Left lobe of liver (tissue), 2 donors: ENCODE measurements at places on chromosomes 12 and 14.

DNA sequence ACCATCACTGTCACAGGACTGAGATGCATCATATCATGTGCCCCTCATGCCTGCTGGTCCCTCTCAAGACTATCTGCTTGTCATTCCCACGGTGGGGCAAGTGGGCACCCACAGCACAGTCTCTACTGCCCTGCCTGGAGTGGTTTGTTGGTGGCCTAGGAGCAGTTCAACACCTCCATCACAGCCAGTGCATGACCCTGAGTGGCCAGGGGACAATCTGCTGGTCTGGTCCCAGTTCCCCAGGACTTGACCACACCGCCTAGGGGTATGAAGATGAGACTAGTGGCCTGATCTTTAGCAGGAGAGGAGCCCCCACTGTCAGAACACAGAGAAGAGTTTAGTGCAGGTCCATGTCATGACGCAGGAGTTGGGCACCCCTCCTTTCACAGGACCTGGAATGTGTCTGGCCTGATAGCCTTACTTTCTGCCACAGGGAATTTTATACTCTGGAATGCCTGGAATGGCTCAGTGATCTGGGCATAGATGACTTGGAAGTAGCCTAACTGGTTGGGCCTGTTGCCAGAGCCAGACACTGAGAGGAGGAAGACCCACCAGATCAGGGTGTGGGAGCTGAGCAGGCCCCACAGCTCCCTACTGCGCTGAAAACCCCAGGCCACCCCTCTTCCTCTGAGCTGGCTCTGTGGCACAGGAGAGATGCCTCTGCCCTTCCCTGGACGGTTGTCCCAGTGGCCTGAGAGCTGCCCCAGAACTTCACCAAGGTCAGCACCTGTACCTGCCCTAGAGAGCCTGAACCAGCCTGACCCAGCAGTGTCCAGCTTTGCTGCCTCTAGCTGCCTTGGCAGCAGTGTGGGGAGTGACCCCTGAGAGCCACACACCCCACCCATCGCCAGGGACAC, 83.3 kb downstream of the PUS7L start:
- no peak for DNase-seq

DNA sequence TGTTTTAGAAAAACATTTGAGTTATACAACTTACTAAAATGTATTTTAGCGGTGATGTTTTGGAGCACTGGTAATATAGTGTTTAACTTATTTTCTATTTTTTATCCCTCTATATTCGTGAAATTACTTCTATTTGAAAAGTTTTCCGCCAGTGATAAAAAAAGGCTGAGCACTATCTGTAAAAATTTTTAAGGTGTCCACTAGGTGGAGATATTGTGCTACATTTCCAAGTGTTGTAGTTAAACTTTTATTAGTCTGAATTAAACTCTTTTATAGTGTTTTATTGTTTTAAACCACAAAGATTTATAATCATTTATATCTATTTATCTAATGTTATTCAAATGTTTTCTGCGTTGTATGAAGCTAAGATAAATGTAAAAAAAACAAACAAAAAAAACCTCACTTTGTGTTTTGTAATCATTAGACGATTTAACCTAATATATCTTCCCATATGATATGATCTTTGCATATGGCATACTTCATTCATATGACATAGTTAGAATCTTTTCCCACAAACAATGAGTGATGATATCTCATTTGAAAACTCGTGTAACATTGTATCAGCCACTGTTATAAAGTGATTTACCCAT, 11.8 kb downstream of the ALG10B start:
- DNase-seq, result no peak

- DNase-seq, result no peak
Measured at GRCh38 chr12:124734224-124734788, 129.4 kb downstream of the SCARB1 start.

- DNase-seq, result no peak
Measured at GRCh38 chr14:32014057-32014456, 63.0 kb upstream of the ARHGAP5 start.

DNA sequence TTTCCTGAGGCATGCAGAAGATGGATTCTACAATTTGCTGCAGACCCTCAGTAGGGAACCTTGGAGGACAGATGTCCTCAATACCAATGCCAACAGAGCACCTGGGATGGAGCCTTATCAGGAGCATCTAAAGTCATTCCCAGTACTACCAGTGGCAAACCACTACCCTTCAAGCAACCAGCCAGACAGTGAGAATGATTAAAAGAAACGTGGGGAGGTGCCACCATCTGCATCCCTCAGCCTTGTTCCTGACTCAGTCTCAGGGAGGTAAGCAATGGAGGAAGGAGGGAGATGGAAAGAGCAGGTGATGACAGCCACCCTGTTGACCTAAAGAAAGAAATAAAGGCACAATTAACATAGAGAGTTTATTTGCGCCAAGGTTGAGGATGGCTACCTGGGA, 175.2 kb upstream of the GRIN2B start:
- no peak for DNase-seq

GRCh38 chr14:52954346-52955214, 3.7 kb upstream of the FERMT2 start:
- DNase-seq, result no peak

- peak; percentile 97 for DNase-seq
Measured at GRCh38 chr12:12716793-12717585, at the start of gene CDKN1B. Gene CDKN1B, plus strand, starts transcription at chr12:12717368. Its CDS starts 472 bp downstream, at chr12:12717840.

GRCh38 chr14:82642425-82642824, 1108.8 kb upstream of the SEL1L start:
- DNase-seq, result no peak

DNA sequence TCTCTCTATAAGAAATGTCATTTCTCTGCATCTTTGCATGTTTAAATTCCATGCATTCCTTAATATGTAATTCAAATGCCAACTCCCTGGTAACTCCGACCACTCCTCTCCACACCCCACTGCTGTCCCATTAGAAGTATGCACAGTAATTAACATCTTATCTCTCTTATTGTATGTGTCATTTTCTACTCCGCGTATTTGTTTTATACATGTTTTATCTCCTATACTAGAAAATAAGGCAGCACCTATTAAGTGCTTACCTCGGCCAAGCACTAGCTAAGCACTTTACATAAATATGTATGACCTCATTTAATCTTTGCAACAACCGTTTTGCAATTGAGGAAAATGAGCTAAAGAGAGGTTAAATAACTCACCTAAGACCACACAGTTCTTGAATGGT, 469.8 kb downstream of the BCAT1 start:
- no peak for DNase-seq

DNA sequence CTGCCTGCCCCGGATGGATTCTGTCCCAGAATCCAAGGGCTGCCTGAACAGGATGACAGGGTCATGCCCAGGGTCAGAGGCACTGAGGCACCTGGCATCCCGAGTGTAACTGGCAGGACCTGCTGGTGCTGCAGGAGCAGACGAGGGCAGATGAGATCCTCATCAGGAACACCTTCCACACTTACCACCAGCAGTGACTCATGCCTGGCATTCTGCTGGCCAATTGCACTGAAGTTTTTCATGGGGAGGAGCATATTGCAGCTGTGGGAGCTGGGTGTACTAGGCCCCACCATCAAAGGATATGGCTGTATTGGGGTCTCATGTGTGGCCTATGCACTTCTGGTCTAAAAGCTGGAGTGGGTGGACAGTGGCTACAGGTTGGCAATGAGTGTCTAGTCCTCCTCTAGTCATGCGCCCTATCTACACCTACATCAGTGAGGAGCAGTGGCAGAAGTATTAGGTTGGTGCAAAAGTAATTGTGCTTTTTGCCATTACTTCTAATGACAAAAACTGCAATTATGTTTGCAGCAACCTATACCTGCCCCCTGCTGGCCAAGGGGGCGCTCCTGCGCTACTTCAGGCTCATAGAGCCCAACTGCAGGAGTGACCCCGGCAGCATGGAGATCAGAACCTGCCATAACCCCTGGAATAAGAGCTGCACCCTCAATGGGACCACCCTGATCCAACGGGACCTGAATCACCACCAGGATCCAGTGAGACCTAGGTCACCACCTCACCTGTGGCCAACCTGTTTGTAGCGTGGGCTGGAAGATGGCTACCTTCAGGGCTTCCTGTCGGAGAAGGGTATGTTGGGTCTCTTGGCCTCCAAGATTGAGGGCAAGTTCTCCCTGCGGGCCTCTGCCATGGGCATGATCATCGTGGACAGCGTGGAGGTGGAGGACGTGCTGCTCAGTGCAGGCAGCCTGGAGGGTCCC, 8.0 kb upstream of the C12orf42 start:
- peak; percentile 57 for DNase-seq

DNA sequence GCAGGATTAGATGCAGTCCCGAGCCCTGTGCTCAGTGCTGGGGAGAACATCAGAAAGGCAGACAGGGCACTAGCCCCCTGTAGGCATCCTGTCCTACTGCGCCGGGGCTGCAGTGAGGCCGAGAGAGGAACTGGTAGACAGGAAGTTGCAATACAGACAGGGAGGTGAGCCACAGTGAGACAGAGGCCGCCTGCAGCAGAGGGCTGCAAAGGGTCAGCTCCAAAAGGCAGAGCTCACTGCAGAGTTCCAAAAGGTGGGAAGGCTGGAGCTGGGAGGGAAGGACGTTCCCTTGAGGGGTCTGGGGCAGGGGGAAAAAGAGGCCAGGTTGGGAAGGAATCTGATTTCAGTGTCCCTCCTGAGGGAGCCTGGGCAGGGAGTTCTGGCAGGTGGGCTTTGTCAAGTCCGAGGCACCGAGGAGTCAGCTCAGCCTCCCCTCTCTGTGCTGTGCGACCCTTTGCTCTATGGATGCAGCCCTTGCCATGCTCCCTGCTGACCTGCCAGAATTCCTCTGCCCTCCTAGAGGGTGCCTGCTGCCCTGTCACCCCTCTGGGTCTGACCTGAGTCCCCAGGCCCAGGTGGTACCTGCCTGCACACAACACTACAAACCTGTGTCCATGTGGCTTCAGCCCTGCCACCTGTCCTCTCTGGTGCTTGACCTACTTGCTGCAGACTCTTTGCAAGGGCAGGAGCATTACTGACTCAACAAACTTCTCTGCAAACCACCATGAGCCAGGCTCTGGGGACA, 63.5 kb downstream of the PRMT8 start:
- DNase-seq, result no peak

- no peak for DNase-seq
Measured at GRCh38 chr14:94337274-94337673, 14.1 kb upstream of the SERPINA6 start.

GRCh38 chr12:91423693-91424050, 241.1 kb upstream of the DCN start:
- DNase-seq, result no peak

DNA sequence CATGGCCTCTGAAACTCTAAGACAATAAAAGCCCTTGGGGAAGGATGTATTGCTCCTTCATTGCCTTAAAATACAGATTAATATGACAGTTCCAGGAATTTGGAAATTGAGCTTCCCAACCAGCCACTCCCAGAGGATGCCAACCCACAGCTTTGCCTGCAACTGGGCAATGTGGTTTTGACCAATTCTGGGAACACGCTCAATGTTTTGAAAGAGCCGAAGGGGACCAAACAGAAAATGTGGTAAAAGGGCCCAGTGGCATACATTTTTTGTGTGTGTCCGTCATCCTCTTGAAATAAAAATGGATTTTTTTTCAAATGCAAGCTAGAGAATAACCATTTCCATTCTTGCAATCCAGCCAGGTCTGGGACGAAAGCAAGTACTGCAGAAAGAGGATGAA, 88.3 kb upstream of the PLEKHG7 start:
- DNase-seq, result no peak

DNA sequence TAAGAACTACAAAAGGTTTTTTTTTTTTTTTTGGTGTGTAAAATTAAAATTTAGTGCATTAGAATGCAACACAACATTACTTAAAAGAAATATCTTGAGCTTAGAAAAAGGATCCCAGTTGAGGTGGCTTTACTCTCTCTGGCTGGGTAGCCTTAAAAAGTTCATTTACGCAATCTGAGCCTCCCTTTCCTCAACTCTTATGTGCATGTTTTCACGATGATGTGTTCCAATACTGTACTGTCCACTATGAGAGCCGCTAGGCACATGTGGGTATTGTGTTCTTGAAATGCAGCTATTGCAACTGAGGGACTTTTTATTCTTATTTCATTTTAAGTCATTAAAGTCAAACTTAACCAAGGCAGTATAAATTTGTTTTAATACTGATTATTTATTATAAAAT, 460.9 kb upstream of the SYT1 start:
- no peak for DNase-seq

DNA sequence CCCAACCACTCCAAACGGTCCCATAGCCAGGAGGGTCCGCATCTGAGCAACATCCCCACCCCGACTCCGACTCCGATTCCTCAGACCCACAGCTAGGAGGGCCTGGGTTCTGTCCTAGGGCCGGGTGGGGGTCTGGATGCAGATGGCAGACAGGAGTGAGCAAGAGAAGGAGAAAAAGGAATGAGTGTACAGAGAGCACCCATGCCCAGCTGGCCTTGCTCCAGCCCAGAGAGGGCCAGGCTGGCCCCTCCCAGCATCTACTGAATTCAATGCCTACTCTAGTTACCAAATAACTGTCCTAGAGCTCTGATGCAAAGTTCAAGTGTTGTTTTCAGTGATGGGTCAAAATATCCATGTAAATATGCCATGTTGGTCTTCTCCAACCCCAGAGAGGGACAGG, 40.8 kb downstream of the VDR start:
- DNase-seq, result no peak
